ENCODE measurements at places on chromosomes 16 and 17.

GRCh38 chr17:333626-334396 lies 18.8 kb downstream of the RPH3AL start:
- DNase-seq = no peak

- DNase-seq = no peak
Measured at GRCh38 chr16:75263291-75263962, 12.0 kb upstream of the BCAR1 start.

DNA sequence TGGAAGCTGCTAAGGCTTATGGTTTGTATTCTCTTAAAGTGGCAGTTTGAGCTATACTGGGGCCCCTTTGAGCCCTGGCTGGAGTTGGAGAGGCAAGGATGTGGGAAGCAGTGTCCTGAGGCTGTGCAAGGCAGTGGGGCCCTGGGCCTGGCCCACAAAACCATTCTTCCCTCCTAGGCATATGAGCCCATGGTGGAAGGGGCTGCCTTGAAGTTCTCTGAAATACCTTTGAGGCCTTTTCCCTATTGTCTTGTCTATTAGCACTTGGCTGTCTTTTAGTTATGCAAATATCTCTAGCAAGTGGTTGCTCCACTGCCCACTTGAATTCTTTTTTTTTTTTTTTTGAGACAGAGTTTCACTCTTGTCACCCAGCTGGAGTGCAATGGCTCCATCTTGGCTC lies 119.2 kb downstream of the PCTP start:
- DNase-seq = no peak

GRCh38 chr16:27726621-27727261 lies 176.8 kb downstream of the KATNIP start:
- no peak for DNase-seq

- DNase-seq = no peak
Measured at GRCh38 chr17:33262266-33263123, 30.6 kb downstream of the ASIC2 start.

DNA sequence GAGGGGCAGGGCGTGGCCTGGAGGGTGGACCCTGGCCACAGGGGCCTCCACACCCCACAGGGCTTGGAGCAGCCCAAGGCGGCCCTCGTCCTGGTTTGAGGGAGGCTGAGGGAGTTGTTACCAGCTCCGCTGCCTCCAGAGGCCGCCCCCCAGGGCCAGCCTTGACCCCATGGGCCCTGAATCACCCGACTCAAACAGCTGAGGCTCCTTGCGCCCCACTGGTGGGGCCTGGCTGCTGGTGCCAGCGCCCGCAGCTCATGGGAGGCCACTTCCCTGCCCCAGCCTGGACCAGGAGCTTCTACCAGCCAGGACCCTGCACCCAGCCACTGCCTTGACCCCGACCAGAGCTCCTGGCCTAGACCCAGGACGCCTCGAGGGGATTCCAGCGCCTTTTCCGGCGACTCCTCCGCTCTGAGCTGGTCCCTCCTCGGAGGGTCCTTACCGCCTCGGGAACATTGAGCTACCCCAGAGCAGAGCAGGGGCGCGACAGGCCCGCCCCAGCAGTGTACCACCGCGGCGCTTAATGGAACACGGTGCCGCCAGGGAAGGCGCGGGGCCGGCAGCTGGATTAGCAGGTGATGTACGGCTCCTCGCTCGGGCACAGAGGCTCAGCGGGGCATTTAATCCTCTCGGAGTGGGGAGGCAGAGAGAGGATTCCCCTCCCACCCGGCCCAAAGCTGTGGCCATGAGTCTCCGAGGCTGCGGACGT lies 37.2 kb downstream of the GSE1 start:
- no peak for DNase-seq

- DNase-seq = no peak
Measured at GRCh38 chr17:48623583-48623982, 2.6 kb downstream of the HOXB9 start.

DNA sequence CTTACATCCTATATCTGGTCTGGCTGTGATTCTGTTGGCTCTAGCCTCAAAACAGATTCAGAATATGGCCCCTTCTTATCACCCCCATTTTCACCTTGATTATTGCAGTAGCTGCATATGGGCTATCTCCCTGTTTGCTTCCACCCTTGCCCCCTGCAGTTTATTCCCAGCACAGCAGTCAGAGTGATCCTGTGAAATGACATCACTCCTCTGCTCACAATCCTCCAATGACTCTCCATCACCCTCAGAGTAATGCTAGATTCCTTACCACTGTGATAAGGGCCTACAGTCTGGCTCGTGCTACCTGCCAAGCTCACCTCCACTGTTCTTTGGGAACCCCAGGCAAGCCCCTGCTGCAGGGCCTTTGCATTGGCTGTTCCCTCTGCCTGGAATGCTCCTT lies 92.5 kb downstream of the ASIC2 start:
- no peak for DNase-seq

- DNase-seq = no peak
Measured at GRCh38 chr16:77596261-77596660, 126.1 kb upstream of the NUDT7 start.

GRCh38 chr17:52419229-52419641 lies 260.7 kb upstream of the CA10 start:
- no peak for DNase-seq

GRCh38 chr17:28225867-28226266 lies 93.1 kb upstream of the TMEM97 start:
- DNase-seq = no peak

DNA sequence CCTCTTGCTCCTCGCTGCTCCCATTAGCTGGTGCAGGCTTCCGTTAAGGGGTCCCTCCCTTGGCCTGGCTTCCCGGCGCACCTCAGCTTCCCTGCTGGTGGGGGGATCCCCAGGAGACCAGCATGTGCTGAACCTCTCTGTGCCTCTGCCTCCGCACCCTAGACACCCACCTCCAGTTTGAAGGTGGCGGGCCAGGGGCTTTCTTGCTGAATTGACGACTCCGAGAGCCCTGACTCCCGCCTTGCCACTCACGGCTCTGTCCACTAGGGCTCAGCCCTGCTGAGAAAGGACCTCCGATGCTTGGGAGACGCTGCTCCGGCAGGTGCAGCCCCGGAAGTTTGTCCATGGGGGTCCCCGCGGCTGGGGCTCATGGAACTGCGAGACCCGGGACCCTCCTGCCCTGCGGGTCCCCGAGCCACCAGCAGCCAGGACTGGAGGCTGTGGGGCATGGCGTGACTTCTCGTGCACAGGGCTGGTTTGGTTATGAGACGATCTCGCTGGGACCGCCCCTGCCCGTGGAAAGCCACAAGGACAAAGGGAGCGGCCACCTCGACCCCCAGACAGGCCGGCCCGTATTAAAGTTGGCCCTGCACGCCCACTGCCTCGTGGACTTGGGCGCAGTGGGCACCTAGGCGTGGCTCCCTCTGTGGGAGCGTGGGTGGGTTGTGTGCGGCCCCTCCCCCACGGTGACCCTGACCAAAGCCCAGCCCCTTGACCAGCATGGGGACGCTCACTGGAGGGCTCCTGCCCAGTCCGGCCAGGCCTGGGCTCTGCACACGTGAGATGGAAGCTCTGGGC lies 8.1 kb downstream of the CHMP6 start:
- DNase-seq = no peak

GRCh38 chr16:9772526-9773225 lies 409.6 kb downstream of the GRIN2A start:
- no peak for DNase-seq

DNA sequence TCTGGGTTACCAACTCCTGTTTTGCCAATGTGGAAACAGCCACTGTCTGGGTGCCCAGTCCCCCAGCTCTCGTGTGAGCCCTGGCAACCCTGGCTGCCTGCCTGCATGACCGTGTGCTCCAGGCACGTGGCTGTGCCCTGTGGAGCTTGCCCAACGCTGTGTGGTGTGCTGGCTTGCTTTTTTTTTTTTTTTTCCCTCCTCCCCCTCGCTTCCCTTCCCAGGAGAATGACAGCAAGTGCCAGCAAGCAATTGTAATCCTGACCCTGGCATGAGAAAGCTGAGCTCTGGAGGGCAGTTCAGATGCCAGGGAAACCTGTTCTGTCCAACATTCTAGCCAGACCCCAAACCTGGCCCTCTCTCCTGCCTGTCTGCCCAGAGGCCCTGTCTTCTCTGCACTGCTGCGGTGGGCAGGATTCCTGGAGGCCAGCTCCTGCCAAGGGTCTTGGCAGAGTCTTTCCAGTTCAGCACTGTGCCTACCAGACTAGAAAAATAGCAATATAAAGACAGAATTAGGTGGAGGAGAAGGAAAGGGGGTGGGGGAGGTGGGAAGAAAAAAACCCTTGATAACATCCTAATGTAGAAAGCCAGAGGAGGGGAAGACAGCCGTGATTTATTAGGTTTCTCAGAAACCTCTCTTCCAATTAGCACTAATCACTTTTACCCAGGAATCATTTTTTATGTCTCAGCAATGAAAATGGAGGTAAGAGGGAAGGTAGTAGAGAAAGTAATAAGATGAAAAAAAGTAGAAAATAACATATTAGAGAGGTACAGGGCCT lies 9.0 kb downstream of the HLF start:
- DNase-seq = no peak

- DNase-seq = no peak
Measured at GRCh38 chr16:3569851-3570250, 7.4 kb downstream of the NLRC3 start.

DNA sequence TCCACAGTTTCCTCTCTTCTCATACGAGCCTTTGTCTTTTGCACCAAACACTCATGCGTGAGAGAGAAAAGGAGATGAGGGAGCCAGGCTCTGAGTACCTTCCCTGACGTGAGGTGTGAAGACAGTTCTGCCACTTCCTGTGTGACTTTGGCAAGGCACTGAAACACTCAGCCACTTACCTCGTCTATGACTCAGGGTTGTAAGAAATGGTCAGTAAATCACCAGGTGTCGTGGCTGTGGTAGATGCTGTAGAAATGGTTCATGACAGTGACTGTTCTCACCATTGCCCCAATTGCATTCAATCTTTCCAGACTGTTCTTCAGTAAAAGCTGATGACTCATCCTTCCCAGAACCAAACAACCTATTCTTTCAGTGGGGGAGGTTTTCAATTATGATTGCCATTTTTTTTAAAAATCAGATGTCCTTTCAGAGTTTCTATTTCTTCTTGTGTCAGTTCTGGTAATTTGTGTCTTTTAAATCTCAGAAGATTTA lies 49.2 kb upstream of the CBFA2T3 start:
- no peak for DNase-seq

DNA sequence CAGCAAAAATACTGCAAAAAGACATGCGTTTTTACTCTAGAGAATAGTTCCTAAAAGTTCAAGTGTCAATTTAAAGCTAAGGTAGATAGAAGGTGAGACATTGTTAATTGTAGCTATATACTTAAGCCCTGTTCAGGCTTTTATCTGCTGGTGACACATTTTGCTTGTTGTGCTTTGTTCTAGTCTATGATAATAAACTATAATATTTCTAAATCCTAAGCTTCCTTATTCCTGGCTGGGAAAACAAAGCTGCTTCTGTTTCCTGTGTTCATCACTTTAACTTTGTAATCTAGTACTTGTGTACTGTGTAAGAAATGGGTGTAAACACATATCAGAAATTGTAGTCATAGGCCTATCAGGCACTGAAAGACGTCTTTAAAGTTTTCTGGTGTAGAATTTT lies 77.3 kb downstream of the EFCAB13 start:
- no peak for DNase-seq

DNA sequence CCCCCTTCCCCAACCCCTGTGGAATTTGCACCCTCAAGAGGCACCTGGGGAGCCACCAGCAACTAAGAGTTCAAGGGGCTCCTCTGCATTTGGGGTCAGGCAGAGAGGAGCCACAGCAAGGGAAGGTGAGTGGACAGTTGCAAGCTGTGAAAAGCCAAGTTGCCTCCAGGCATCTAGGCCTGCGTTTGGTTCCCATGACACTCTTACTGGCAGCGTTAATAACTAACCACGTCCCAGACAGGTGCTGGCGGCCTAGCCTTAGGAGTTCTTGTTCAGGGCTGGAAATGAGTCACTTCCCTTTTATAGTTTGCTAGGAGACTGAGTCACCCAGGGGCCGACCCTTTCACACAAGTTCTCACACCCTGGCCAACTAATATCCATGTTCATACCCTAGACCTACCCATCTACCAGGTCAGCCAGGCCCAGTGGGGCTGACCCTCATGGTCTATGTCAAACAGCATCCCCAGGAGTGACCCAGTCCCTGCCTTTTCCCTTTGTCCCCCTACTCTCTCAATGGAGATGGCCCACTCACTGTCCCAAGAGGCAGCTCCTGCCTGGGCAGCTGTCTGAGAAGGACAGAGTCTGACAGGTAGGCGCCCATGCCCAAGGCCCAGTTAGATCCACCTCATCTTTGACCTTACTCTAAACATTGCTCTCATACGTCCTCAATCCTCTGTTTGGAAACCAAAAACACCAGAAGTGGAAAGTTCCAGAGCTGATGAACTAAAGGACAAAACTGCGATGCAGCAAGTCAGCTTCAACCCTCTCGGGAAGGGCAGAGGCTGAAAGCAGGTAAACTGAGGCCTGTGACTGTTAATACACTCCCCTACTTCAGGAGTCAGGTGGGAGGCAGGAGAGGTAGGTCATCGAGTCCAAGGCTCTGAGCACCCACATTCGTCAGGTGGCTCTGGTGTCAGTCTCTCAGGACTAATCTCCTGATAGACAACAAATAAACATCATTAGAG lies 300.6 kb downstream of the SOX9 start:
- DNase-seq = no peak

- DNase-seq = no peak
Measured at GRCh38 chr16:6726621-6727020, 606.0 kb upstream of the RBFOX1 start.

- no peak for DNase-seq
Measured at GRCh38 chr17:5122586-5123342, 6.9 kb downstream of the USP6 start.

DNA sequence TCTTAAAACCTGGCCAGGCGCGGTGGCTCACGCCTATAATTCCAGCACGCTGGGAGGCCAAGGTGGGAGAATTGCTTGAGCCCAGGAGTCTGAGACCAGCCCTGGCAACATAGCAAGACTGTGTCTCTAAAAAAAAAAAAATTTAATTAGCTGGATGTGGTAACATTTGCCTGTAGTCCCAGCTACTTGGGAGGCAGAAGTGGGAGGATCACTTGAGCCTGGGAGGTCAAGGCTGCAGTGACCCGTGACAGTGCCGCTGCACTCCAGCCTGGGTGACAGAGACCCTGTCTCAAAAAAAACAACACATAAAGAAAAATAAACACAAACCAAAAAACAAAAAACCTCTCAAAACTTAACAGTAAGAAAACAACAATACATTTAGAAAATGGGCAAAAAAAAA lies 106.3 kb downstream of the SMG6 start:
- no peak for DNase-seq

Measured in activated naive CD4-positive, alpha-beta T cell (primary cell).